ENCODE measurements at places on chromosomes 4 and X. TPM values are rescaled to one million over a fixed set of nuclear protein-coding genes. Genes with fewer than 3 reads are reported as not detected.

DNA sequence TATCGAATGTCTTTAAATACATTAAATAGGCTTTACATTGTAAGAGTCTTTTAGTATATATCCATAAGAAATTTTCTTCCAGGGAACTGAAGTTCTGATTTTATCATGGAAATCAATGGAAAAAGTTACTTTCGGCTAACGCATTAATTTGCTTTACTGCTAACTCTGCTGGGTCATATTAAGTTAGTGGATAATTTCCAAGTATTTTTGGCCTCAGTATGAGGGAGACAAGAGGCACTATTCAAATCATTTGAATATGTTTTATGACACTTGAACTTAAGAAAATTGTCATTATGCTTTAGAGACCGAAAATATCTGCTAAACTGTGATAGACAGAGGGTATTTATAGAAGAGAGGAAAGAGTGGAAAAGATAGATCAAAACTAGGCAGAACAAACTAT is 237.5 kb downstream of the PCDH7 start:
- H3K4me1 ChIP-seq: no peaks in the 10 kb centered on the region
- H3K36me3 ChIP-seq: no peaks in the 10 kb centered on the region
- DNase-seq: no peak
- no peak overlapping the region for H3K4me3 ChIP-seq
- H3K27ac ChIP-seq: no peak overlapping the region

DNA sequence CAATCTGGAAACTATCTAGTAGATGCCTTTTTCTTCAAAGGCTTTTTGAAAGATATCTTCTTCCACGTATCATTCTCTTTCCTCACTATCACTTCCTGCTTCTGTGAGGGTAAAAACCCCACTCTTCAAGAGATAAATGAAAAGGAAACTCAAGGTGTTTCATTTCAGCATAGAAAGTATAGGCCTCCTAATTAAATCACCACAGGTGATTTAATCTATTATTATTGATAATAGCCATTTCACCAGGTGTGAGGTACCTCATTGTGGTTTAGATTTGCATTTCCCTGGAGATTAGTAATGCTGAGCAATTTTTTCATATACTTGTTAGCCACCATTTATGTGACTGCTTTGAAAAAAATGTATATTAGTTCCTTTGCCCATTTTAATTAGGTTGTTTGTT is 92.0 kb upstream of the EMCN start:
- no peaks in the 10 kb centered on the region for H3K4me1 ChIP-seq
- no peaks in the 10 kb centered on the region for H3K36me3 ChIP-seq
- H3K27me3 ChIP-seq: no peaks in the 10 kb centered on the region
- H3K4me3 ChIP-seq: no peak overlapping the region

DNA sequence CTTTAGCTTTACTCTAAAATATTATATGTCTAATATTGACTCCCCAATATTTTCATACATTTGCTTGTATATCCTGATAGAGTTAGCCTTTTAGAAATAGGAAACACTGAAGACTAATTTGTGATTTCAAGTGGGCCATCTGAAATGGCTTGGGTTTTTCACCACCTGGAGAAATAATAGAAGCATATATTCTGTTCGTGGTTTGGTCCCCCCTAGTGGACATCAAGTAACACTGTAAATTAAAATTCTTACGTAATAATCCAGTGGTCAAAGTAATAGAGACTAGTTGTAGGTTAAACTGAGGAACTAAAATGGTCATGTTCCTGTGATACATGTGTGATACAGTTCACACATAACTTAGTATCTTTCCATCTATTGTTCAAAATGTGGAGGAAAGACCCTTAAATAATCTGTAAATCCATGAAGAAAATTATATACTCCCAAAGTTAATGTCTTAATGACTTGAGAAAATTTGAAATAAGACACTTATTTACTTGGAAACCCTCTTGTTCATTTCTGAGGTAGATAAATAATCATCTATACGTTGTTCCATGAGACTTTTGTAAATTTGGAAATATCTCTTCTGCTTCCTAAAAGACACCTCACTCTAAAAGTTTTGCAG is 79.8 kb upstream of the SMARCAD1 start:
- peak; percentile 3 for DNase-seq
- no peaks in the 10 kb centered on the region for H3K36me3 ChIP-seq
- H3K4me3 ChIP-seq: no peak overlapping the region
- H3K27ac ChIP-seq: no peak overlapping the region
- H3K4me1 ChIP-seq: no peaks in the 10 kb centered on the region

Gene IL2
- not detected for total RNA-seq

Gene FANCB
- 7.0 TPM for total RNA-seq

Gene MAGEA2B
- not detected for total RNA-seq
